ENCODE measurements at places on chromosomes 12 and 14. TPM values are rescaled to one million over a fixed set of nuclear protein-coding genes. Genes with fewer than 3 reads are reported as not detected.

The CMKLR1 gene
- total RNA-seq = not detected

The SPIC gene
- not detected for total RNA-seq

The DAO gene
- total RNA-seq = not detected

The OR4E2 gene
- not detected for total RNA-seq

The CRIP2 gene
- total RNA-seq = 431 TPM

The RILPL2 gene
- total RNA-seq = 4.4 TPM

The C14orf93 gene
- total RNA-seq = 5.8 TPM

The SLC5A8 gene
- total RNA-seq = not detected

The RGS6 gene
- total RNA-seq = not detected

The CRIP1 gene
- 9.3 TPM for total RNA-seq

The BHLHE41 gene
- 4.4 TPM for total RNA-seq

The PRIMA1 gene
- not detected for total RNA-seq

The NRIP2 gene
- not detected for total RNA-seq

The SOAT2 gene
- not detected for total RNA-seq

The PPFIA2 gene
- total RNA-seq = not detected

The CPNE6 gene
- not detected for total RNA-seq

The HNF1A gene
- total RNA-seq = not detected

The CLEC1B gene
- not detected for total RNA-seq

The CDKL1 gene
- 10.4 TPM for total RNA-seq

The GPRC5D gene
- total RNA-seq = not detected

The KCNMB4 gene
- total RNA-seq = under 0.01 TPM

The STXBP6 gene
- not detected for total RNA-seq

The SERPINA1 gene
- total RNA-seq = not detected

The COA8 gene
- total RNA-seq = 34.7 TPM

The FOXG1 gene
- total RNA-seq = not detected

The SLC38A4 gene
- 0.10 TPM for total RNA-seq

The MLEC gene
- total RNA-seq = 90.1 TPM

The MTERF2 gene
- 5.0 TPM for total RNA-seq

The ESPL1 gene
- 14.8 TPM for total RNA-seq

The RASSF9 gene
- total RNA-seq = 1.1 TPM

The DPPA3 gene
- not detected for total RNA-seq

The NELL2 gene
- total RNA-seq = not detected

The HOXC9 gene
- total RNA-seq = not detected

Data from mammary microvascular endothelial cell (primary cell).